Activated naive CD4-positive, alpha-beta T cell treated with anti-CD3 and anti-CD28 coated beads, Interleukin-2, amount 50 U/mL, for 72 hours (primary cell): ENCODE measurements at places on chromosomes 6 and 20. TPM values are rescaled to one million over a fixed set of nuclear protein-coding genes. Genes with fewer than 3 reads are reported as not detected.

Gene OR2J3
- total RNA-seq = not detected

DNA sequence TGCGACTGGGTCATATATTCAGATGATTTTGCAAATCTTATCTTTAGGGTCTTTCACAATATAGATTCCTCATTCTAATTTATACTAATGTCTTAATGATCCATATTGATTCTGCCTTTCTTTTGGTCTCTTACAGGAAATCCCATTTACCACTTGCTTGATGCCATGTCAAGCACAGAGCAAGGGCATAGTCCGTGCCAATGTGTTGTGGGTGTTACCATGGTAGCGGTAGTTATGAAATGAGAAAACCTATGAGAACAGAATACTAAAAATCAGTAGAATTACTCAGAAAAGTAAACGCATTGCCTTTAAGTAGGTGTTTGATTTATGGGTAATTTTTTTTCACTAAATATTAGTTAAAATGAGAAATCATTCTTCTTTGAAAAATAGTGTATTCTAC is 153.9 kb upstream of the RAB32 start:
- no peak for DNase-seq

Gene OXT
- not detected for total RNA-seq

DNA sequence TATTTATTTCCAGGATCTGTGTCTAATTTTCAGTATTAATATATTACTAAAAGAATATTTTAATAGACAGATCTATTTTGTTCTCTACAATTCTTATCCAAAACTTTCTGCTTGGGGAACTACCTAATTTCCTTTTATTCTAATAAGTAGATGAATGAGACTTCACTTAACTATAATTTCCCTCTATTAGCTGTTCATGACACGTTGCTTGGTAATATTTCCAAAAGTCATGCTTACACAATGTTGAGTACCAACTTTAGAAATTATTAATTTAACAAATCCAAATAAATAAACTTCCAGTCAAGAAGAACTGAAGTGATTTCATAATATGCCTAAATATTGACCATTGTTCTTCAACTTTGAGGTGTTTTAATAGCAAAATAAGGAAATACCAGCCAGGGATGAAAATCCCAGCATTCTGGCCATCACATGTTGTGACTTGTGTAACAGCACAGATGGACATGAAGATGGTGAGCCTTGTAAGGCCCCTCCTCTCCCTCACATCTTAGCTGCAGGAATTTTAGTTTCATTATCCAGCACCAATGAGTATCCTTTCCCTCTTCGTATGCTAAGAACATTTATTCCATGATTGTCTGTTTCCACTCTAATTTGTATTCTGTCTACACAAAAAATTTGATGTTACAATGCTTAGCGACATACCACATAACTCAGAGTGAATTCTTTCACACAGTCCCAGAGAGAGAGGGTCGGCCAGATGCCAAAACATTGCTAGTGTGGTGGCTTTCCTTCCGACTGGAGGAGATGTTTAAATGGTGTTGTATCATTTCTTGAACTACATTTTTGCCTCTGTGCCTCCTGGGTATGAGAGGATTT is 137.5 kb downstream of the FOXA2 start:
- DNase-seq = no peak

Gene RBCK1
- 113 TPM for total RNA-seq
